Muscle of back (tissue), 13 donors: ENCODE measurements at places on chromosomes 16 and 17.

GRCh38 chr17:75864448-75864871 is 9.3 kb upstream of the WBP2 start:
- no peak for DNase-seq

GRCh38 chr16:2883458-2883908 is 468 bp downstream of the FLYWCH2 start:
- peak; percentile 30 for DNase-seq

- peak; percentile 13 for DNase-seq
Measured at GRCh38 chr17:77332981-77333685, 192.4 kb downstream of the SEC14L1 start.

GRCh38 chr16:57764341-57765159 is 29.0 kb downstream of the KATNB1 start:
- DNase-seq: no peak

GRCh38 chr17:79573196-79573896 is 37.5 kb downstream of the RBFOX3 start:
- DNase-seq: no peak

DNA sequence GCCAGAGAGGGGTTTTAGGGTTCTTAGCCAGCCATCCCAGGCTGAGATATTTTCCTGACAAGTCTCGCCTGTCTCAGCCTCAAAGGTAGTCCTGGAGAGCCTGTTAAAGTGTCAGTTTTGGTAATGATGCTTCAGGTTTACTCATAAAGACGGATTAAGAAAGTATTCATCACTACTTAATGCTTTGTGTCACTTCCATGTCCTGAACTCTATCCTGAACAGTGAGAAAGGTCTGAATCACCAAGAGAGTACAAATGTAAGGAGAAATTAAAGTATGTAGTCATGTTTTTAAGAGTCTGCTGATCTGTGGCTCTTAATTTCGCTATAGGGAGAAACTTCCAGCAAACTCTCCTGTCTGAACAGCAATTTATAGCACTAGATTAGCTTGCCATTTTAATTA is 14.0 kb downstream of the RPGRIP1L start:
- no peak for DNase-seq

- no peak for DNase-seq
Measured at GRCh38 chr17:73003487-73003886, 89.0 kb downstream of the SLC39A11 start.

DNA sequence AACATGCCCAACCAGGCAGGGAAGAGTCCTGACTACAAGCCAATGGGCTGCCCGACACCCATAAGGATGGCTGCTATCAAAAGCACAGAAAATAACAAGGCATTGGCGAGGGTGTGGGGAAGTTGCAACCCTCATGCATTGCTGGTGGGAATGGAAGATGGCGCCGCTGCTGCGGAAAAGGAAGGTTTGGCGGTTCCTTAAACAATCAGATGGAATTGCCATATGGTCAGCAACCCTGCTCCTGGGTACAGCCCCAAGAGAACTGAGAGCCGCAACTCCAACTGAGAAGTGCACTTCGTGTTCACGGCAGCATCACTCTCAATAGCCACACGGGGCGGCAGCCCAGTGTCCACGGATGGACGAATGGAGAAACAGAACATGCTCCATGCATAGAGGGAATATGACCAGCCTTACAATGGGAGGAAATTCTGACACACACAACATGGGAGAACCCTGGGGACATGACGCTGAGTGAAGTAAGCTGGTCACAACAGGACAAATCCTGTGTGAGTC is 193.3 kb downstream of the RBFOX3 start:
- no peak for DNase-seq

GRCh38 chr17:80264205-80265075 is 3.8 kb downstream of the RNF213 start:
- DNase-seq: no peak

GRCh38 chr16:22924492-22924891 is 110.5 kb downstream of the HS3ST2 start:
- no peak for DNase-seq

- DNase-seq: no peak
Measured at GRCh38 chr17:31690151-31690551, 168.9 kb downstream of the COPRS start.

GRCh38 chr17:49680314-49680713 is 2.4 kb upstream of the SPOP start:
- no peak for DNase-seq

DNA sequence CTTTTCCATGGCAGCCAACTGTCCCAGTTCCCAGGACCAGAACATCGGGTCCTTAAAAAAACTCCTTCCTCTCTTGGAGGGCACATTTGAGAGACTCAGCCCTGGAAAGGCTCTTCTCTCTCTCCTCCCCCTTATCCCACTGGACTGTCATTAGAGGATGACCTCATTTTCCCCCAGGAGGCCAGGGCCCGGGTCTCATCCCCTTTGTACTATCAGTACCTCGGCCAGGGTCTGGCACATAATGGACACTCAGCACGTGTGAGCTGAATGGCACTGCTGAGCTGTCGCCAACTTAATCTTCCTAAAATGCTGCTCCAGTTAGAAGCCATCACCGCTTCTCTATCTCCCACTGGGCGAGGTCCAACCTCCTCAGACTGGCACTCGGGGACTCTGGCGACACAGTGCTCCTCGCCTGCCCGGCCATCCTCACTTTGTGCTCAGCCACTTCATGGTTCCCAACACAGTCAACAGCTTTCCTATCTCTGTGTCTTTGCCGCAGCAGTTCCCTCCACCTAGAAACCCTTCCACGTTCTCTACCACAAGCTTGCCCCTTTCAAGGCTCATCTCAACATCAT is 3.6 kb upstream of the RHBDL3 start:
- no peak for DNase-seq

- no peak for DNase-seq
Measured at GRCh38 chr16:57994778-57995177, 5.7 kb downstream of the ZNF319 start.

DNA sequence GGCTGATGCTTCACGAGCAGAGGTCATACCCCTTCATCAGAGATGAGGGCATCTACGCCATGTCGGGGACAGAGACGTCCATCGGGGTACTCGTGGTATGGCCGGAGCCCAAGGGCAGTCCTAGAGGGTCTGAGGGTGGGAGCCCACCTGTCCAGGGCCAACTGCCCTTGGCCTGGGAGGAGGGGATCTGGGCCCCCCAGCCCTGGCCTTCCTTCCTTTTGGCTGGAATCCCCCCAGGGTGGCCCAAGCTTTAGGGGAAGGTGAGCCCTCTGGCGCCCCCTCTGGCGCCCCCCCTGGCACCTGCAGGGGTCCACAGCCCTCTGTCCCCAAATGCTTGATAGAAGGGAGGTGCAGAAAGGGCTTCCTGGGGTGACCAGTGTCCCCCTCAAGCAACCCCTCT is 69.3 kb downstream of the SCNN1B start:
- no peak for DNase-seq

- DNase-seq: peak; percentile 15
Measured at GRCh38 chr16:64952177-64952576, 169.7 kb downstream of the CDH11 start.

GRCh38 chr16:9047689-9048301 is 43.6 kb upstream of the HAPSTR1 start:
- peak; percentile 97 for DNase-seq

GRCh38 chr17:48752399-48753288 is 24.1 kb upstream of the HOXB13 start:
- DNase-seq: no peak

DNA sequence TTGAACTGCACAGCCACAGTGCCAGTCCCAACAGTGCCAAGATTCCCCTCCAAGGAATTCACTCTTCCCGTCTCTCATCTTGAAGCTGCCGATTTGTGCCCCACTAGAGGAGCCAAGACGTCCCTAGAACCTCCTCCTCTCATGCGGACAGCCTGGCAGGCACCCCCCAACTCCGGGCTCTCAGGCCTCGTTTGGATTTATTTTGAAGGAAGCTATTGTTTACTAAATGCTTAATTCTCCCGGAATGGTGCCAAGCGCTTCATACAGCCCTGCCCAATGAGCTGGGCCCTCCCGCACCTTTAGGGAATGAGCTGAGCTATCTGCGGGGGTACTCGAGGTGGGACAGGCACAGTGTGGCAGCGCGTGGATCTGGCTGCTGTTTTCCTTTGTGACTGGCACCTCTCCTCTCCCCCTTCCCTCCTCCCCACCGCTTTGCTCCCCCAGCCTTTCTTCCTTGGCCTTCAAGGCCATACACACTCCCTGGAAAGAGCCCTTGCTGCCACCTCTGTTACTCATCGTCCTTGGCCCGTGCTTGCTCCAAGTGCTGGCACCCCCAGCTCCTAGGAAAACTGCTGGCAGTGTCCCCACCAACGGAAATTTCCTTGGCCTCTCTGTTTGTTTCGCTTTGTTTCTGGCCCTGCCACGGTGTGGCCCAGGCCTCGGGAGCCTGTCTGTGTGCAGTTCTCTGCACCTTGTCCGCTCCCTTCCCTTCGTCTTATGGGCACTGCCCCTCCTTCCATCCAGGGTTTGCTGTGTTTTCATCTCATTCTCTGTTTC is 49.9 kb upstream of the CDR2 start:
- peak; percentile 33 for DNase-seq

DNA sequence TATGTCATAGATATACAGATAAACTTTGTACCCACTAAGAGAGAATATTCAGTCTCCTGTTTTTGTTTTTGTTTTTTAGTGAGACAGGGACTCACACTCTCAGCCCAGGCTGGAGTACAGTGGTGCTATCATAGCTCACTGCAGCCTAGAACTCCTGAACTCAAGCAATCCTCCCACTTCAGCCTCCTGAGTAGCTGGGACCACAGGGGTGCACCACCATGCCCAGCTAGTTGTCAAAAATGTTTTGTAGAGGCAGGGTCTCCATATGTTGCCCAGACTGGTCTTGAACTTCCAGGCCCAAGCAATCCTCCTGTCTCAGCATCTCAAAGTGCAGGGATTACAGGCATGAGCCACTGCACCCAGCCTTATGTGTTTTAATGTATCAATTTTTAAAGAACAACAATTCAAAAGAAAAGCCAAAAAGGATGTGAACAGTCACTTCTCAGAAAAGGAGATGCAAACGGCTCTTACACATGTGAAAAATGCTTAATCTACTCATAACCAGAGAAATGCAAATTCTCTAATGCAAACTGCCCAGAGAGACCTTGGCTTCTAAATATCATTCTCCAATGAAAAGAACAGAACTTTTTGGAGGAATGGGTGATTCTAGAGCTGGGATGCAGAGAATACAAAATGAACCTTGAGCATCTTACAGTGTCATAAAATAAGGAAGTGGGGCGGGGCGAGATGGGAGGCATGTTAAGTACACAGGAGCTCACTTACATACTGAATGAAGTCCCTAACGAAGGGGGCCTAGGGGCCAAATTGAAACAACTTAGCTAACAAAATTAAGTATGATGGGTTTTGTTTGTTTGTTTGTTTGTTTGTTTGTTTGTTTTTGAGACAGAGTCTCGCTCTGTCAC is 7.3 kb upstream of the CMTM3 start:
- no peak for DNase-seq

DNA sequence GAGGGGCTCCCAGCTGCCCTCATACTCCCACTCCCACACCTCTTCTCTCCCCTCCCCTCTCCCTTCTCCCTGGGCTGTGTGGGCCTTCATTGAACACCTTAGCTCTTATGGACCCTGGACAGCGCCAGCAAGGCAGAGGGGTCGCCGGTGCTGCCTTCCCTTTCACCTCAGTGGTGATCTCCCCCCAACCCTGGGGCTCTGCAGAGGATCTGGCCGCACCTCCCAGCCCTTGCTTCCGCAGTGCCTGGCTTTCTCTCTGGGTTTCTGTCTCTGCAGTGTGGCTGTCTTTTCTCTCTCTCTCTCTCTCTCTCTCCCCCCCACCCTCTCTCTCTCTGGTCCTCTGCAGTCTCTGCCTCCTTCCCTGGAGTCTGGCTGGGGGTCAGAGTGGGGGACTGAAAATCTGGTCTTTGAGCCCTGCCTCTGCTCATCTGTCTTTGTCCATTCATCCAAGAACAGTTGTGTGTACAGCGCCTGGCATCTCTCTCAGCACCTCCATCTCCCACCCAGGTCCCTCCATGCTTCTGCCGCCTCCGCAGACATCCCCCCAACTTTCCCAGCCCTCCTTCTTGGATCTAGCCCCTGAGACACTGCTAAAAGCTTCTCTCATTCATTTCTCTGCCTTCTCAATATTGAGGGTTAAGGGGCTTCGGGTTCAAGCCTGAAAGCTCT is 1.1 kb downstream of the SEZ6L2 start:
- DNase-seq: no peak

GRCh38 chr17:66841328-66841727 is 6.4 kb downstream of the CACNG5 start:
- DNase-seq: no peak

- peak; percentile 23 for DNase-seq
Measured at GRCh38 chr17:72236980-72237633, 116.3 kb downstream of the SOX9 start.

- DNase-seq: no peak
Measured at GRCh38 chr16:71406724-71407123, 35.1 kb downstream of the TLE7 start.

- DNase-seq: no peak
Measured at GRCh38 chr17:9643611-9644010, 1.7 kb upstream of the USP43 start.

- DNase-seq: peak; percentile 87
Measured at GRCh38 chr17:46764709-46765401, 53.6 kb downstream of the WNT3 start.

- peak; percentile 63 for DNase-seq
Measured at GRCh38 chr17:27511168-27511883, 55.1 kb downstream of the KSR1 start.

GRCh38 chr16:85173981-85174751 is 61.9 kb upstream of the CIBAR2 start:
- peak; percentile 88 for DNase-seq

DNA sequence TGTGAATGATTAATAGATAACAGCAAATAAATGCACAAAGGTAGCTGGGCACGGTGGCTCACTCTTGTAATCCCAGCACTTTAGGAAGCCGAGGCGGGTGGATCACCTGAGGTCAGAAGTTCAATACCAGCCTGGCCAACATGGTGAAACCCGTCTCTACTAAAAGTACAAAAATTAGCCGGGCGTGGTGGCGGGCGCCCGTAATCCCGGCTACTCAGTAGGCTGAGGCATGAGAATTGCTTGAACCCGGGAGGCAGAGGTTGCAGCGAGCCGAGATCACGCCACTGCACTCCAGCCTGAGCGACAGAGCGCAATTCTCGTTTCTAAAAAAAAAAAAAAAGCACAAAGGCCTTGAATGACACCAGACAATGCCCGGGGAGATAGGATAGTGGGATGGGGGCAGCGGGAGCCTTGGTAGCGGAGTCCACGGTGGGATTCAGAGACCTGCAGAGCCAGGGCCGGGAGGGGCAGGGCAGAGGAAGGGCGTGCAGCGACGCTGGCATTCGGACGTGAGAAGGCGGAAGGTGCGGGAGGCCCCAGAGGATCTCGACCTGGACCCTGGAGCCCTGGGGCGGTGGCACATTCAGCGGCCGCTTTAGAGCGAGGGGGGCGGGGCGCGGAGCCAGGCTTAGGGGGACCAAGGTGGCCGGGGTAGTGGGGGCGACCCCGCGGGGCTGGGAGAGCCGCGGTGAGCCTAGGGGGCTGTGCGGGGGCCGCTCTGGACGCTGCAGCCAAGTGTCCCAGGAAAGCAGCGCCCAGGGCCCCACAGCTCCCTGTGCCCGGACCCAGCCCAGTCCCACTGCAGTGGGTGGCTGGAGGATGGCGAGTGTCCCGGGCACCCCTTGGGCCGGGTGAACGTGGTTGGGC is 999 bp upstream of the FLYWCH2 start:
- DNase-seq: no peak
